ENCODE measurements at places on chromosomes 3 and 15.

DNA sequence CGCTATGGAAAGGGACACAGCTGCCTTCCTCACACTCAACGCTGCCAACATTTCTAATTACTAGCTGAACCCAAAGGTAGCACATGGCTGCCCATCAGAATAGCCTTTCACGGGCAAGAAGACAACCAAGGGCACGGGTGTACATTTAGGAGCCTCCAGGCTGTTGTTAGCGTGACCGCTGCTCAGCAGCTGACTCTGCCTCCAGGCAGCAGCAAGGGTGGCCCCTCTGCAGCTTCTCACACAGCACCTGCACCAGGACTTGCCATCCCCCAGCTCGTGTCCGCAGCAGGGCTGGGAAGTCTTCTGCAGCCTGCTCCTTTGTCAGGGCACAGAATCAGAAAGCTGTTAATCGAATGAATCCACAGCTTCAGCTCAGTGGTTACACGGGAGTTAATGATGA is 146.8 kb downstream of the ADAMTS17 start:
- DNase-seq, result no peak

- DNase-seq, result no peak
Observed at GRCh38 chr3:195097331-195098255, 173.4 kb downstream of the XXYLT1 start.

GRCh38 chr3:85476891-85477495 is 518.2 kb downstream of the CADM2 start:
- no peak for DNase-seq

GRCh38 chr3:129614927-129615363 is 8.5 kb upstream of the PLXND1 start:
- DNase-seq, result no peak

DNA sequence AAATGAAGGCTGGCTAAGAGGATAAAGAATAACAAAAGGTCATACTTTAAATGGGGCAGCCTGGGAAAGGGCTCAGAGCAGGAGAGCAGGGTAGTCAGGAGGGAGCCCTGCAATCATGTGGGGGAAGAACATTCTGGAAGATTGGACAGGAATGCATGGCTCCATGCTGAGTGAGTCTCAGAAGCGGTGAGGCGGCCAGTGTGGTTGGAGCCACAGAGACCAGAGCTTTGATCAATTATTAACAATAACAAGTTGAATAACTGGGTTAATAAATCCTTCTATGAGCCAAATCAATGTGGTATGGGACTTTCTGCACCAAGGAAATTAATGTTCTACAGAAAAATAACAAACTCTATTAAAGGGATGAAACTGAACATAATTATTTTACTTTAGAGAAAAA is 57.9 kb upstream of the DCUN1D1 start:
- DNase-seq, result no peak

- DNase-seq, result no peak
Observed at GRCh38 chr15:92121047-92121446, 267.5 kb downstream of the SLCO3A1 start.

DNA sequence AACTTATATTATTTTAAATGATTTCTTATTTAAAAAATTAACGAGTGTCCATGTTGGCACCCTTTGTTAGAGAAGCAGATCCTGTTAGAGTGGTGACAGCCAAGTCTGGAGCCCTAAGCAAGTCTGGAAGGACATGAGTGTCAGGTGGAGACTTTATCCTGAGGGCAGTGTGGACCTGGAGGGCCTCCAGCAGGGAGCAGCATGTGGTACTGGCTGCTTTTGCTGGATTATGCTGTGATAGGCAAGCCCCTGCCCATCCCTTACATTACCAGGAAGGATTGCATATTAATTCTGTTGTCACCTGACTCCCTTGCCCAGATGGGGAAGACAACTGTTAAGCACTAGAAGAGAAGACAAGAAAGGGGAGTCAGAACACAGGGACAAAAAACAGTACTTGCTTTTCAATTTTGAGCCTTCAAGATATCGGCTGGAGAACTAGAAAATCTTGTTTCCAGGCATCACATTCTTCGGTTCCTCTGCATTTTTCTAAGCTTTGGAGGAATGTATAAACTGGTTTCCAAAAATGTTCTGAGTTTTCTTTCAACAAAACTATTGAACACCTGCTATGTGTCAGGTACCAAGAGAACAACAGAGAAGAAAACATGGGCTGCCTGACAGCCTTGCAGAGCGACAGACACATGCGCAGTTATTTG is 22.7 kb downstream of the ZNF860 start:
- no peak for DNase-seq

DNA sequence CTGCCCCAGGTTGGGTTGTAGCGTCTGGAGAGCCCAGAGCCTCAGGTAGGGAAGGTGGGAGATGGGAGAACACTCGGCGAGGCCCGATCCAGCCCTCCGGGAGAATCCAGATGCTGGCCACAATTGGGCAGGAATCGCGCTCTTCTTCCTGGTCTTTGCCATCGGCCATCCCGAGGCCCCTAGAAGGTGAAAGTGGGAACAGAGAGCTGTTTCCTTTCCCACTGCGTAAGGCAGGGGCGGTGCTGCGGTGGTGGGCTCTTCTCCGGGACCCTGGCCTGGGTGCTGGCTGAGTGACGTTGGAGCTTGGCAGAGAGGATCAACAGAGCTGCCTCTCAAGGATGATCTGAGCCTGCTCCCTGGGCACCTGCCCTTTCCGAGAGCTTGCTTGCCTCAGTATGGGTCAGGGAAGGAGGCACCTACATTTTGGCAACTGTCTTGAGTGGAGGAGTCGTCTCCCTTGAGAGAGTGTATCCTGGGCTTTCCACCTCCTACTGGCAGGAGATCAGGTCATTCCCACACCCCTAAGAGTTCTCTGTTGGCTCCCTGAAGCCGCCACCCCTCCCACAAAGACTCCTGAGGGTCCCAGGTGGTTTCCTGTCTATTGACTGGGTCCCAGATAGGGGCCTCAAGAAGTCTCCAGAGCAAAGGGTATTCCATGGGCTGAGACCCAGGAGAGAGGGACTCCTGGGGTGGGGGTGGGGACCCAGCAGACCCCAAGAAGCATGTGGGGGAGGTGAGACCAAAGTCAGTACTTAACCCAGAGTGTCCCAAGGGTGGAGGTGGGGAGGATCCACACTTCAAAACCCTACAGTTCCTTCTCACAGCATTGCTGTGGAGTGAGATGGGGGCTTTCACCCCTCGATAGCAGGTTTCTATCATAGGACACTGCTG is 1.6 kb downstream of the C15orf39 start:
- no peak for DNase-seq

DNA sequence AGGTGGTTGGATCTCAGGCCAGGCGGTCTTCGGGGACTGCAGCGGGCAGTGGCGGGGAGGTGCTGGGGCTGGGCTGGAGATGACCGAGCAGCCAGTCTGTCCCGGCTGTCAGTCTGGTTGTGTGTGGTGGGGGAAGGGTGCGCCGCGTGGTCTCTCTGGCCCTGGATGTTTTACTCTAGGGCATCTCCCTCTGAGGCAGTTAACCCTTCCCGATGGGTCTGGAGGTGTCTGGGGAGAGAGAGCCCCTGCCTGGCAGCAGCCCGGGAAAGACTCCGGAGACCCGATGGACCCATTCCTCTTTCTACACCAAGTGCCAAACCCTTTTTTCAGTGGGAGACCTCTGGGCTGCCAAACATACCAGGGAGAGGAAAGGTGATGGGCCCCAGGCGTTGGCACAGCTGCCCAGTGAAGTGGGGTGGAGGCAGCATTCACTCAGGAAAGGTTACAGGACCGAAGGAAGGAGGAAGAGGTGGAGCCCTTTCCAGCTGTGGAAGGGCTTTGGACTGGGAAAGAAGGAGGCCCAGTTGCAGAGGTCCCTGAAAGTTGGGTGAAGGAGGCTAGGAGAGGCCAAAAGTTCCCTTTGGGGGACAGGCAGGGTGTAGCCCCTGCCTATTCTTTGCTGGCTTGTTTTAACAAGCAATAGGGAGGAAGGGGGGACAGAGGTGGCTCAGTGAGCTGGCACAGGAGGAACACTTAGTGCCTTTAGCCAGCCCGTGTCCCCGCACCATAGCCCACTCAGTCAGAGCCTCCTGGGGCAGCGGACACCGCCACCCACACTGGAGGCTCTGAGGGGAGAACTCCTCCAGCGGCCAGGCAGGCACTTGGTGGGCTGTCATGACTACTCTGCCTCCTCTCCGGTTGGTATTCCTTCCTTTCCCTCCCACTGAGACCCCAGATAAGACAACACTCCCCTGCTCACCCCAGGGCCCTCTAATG is 2.7 kb upstream of the BAHD1 start:
- no peak for DNase-seq

- no peak for DNase-seq
Observed at GRCh38 chr3:101950985-101951733, 101.8 kb downstream of the NFKBIZ start.

DNA sequence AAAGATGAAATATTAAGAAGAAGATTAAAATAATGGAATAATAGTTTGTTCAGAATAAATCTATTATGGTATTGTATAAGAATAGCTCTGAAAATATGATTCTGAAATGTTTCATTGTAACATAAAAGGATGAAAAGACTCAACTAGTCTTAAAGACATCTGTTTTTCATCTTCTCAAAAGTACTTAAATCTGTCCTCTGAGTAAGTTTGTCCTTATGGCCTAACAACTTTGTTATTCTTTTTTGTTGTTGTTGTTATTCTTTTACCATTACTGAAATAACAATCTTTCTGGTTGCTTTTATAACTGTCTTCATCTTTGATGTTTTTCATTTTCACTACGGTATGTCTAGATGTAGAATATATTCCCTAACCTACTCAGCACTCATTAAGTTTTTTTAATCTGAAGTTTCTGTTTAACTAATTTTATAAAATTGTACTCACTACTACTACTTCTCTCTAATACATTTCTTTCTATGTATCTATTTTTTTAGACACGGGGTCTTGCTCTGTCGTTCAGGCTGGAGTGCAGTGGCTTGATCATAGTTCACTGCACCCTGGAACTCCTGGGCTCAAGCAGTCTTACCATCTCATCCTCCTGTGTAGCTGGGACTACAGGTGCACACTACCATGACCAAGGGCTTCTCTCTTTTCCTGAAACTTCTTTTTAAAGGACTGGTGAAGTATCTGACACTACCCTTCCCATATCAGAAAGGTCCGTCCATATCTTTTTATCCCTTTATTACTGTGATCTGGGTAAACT is 240.7 kb downstream of the PCCB start:
- DNase-seq, result no peak

DNA sequence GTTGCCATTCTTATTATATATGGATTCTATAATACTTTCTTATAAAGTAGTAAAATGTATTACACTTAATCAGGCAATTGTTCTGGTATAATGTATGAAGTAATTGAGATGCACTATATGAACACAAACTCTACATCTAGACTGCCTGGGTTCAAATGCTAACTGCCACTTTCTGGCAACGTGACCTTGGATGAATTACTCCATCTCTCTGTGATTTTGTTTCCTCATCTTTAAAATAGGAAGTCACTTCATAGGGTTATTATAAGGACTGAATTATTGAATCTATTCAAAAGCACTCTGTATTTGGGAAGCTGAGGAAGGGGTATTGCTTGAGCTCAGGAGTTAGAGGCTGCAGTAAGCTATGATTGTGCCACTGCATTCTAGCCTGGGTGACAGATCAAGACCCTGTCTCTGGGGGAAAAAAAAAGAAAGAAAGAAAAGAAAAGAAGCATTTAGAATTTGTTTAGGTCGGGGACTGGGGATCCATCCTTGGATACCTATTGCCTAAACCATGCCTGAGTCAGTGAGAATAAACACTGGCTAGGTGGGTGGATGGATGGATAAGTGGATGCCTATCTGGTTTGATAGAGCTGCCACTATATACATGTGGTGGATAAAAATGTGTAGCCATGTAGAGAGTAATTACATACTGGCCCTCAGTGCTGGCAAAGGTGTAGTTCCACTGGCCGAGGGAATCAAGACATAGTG is 2.5 kb downstream of the TM4SF1 start:
- no peak for DNase-seq

GRCh38 chr3:46348823-46349482 is 5.0 kb upstream of the CCR2 start:
- no peak for DNase-seq

GRCh38 chr3:42711491-42712343 is 9.1 kb upstream of the HHATL start:
- DNase-seq, result no peak

DNA sequence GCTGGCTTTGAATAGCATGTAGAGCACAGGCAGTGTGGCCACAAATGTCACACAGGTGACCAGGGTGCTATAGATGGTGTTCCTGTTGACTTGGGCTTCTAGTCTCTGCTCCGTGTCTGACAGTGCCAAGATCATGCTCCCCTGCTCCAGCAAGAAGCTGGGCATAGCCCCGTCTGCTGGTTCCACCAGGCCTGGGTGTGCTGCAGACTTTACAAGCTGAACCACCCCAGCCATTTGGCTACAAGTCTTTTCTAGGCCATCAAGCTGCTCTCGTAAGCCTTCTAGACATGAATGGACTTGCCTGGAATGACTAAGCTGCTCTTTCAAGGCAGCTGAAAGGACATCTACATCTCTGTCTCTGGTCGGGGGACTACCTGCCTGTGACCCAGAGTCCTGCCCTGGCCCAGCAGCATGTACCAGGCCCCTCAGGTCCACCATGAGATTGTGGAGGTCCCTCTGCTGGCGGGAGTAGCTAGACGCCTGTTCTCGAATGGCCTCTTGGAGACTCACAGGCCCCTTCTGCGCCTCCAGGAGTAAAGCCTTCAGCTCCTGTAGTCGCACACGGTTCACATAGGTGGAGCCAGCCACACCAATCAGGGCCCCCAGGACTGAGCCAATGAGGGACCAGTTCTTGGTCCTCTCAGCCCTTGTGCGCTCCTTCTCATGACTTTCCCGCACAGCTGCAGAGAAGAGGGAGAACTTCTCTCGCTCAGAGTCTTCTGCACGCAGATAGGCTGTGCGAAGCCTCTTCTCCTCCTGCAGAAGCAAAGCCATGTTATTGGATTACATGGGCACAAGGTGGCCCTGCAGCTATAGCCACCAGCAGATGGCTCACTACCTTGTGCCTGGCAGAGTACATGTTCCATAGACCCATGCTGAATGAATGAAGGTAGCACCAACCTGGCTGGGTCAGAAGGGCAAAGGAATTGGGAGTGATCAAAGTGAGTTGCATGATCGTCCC is 2.8 kb upstream of the PLXNB1 start:
- no peak for DNase-seq

GRCh38 chr3:24589931-24590880 is 95.6 kb upstream of the THRB start:
- no peak for DNase-seq

DNA sequence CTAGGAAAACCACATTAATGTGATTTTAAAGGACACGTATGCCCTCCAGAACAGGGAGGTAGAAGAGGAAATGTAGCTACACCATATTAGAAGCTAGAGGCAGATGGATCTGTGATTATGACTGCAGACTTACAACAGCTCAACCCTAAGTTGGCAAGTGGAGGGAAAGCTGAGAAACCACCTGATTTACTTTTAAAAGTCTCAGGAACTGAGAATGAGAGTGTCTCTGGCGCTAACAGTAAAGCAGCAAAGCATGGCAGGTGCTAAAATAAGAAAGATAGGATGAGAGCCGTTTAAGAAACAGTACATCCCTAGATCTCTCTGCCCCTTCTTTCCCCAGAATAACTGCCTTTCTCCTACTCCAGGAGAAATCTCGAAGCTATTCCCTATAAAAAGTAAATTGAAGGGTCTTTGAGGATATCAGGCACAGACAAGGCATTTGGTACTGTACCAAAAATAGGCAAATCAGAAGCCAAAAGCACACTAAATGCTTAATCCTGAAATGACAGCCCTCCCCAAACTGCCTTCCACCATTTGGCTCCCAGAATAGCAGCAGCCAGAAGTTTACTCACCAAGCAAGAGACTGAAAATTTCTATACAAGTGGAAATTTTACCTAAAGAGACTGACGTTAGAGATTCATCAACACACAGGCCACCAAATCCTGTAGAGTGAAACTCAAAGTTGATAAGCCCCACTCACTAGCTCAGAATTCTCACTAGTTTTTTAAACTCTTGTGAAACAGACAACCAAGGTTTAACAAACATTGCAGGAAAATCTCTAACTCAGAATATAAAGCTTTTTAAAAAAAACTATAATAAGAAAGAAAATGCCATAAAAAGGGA is 34.3 kb upstream of the PARP14 start:
- peak; percentile 47 for DNase-seq
